ENCODE measurements at places on chromosomes 2 and 18. TPM values are rescaled to one million over a fixed set of nuclear protein-coding genes. Genes with fewer than 3 reads are reported as not detected.

The ARHGEF4 gene
- polyA plus RNA-seq: 40.6 TPM

The CABYR gene
- polyA plus RNA-seq: 6.9 TPM

The GREB1 gene
- polyA plus RNA-seq: 0.13 TPM

The ANKRD30B gene
- not detected for polyA plus RNA-seq

DNA sequence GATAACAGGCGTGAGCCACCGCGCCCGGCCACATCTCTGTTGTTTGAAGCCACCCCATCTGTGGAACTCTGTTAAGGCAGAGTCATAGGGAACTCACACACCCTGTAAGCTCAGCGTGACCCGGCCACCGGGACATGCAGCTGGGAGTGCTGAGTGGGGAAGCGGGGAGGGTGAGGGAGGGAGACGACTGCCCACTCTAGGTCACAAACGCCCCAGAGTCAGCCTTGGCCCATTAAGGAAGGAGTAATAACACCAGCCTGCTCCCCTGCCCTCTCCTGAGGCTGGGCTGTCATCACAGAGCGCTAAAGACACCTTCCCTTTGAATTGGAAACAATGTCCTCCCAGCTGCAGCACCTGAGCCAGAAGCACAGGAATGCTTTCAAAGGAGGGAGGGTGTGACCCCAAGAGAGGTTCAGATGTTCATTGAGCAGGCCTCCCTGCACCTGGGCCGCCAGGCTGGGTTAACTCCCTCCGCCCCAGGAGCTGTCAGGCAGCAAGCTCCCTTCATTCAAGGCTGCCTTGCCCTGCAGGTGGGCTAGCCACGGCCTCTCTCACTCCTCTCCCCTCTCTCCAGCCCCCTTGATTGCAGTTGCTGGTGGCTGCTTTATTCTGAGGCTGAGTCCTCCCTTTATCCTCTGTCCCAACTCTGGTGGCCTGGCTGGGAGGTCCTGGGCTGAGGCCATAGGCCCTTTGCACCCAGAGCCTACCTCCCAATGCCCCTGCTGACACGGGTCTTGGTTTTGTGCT is 77.2 kb upstream of the HPCAL1 start:
- no peaks in the 10 kb centered on the region for H3K4me1 ChIP-seq
- no peaks in the 10 kb centered on the region for H3K36me3 ChIP-seq
- H3K27ac ChIP-seq: no peak overlapping the region
- peaks cover 19% of the 10 kb centered on the region for H3K27me3 ChIP-seq
- no peak overlapping the region for H3K4me3 ChIP-seq

DNA sequence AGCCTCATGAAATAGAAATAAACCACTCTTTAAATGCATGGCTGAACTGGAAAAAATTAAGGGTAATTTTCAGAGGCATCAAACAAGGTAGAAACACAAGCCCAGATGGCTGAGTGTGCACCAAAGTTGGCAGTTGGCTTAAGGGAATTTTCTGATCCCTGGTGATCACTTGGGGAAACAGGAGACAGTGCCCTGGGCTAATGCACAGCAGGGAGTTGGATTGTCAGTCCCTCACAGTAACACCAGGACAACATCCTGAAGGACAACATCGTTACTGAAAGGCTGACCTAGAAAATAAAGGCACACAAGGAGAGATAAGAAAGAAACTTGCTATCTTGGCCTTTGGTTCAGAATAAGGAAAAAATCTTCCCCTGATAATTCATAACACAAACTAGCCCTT is 417.0 kb downstream of the SLC4A3 start:
- H3K27ac ChIP-seq: no peak overlapping the region
- no peak overlapping the region for H3K4me3 ChIP-seq
- no peaks in the 10 kb centered on the region for H3K36me3 ChIP-seq
- H3K4me1 ChIP-seq: no peaks in the 10 kb centered on the region
- H3K27me3 ChIP-seq: no peaks in the 10 kb centered on the region
- DNase-seq: no peak

GRCh38 chr2:210593166-210593565 is 36.8 kb downstream of the CPS1 start:
- peaks cover 3% of the 10 kb centered on the region for H3K36me3 ChIP-seq
- H3K4me1 ChIP-seq: no peaks in the 10 kb centered on the region
- H3K4me3 ChIP-seq: no peak overlapping the region

DNA sequence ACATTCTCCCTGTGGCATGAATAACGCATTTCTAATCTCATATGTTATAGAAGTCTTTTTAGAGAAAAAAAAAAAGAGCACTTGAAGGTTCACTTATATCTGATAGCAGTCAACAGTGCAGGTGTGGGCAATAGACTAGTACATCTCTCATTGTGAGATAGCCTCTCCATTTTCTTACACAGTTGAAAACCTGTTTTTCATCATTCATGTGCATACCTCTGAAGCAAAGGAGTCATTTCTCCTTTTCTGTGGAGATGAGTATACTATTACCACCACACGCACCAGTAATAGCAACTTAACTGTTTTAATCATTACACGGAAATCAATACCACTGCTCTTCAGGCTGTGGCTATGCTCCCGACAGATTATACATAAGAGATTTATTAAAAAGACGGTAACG is 1653.3 kb upstream of the TMEFF2 start:
- H3K4me3 ChIP-seq: no peak overlapping the region
- no peaks in the 10 kb centered on the region for H3K36me3 ChIP-seq
- no peak overlapping the region for H3K27ac ChIP-seq
- no peaks in the 10 kb centered on the region for H3K4me1 ChIP-seq

GRCh38 chr2:192696857-192697256 is 502.1 kb upstream of the TMEFF2 start:
- H3K4me1 ChIP-seq: no peaks in the 10 kb centered on the region
- H3K4me3 ChIP-seq: no peak overlapping the region
- H3K27me3 ChIP-seq: no peaks in the 10 kb centered on the region
- H3K27ac ChIP-seq: no peak overlapping the region
- no peak for DNase-seq

DNA sequence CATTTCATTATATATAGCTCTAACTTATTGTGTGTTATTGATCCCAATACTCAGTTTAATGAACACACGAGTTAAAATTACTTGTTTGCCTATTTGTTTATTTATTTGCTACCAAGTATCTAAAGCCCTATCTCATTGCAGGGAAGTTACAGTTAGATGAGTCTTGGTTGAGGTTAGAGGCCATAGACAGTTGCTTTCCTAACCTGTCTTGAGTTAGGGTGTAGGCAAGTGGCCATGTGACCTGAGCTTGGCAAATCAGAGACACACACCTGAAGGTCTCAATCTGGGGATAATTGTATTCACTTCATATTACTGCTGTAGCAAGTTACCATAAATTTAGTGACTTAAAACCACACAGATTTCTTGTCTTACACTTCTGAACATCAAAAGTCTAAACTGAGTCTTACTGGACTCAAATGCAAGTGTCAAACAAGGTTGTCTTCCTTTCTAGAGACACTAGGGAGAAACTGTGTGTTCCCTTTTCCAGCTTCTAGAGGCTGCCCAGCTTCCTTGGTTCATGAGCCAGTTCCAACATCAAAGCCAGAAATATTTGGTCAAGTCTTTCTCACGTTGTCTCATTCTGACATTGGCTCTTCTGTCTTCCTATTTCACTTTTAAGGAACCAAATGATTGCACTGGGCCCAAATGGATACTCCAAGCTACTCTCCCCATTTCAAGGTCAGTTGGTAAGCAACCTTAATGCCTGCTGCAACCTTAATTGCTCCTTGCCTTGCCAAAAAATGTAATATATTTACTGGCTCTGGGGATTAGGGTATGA is 39.7 kb downstream of the COL3A1 start:
- no peaks in the 10 kb centered on the region for H3K4me1 ChIP-seq
- H3K27me3 ChIP-seq: no peaks in the 10 kb centered on the region
- H3K36me3 ChIP-seq: no peaks in the 10 kb centered on the region
- no peak for DNase-seq
- no peak overlapping the region for H3K27ac ChIP-seq

DNA sequence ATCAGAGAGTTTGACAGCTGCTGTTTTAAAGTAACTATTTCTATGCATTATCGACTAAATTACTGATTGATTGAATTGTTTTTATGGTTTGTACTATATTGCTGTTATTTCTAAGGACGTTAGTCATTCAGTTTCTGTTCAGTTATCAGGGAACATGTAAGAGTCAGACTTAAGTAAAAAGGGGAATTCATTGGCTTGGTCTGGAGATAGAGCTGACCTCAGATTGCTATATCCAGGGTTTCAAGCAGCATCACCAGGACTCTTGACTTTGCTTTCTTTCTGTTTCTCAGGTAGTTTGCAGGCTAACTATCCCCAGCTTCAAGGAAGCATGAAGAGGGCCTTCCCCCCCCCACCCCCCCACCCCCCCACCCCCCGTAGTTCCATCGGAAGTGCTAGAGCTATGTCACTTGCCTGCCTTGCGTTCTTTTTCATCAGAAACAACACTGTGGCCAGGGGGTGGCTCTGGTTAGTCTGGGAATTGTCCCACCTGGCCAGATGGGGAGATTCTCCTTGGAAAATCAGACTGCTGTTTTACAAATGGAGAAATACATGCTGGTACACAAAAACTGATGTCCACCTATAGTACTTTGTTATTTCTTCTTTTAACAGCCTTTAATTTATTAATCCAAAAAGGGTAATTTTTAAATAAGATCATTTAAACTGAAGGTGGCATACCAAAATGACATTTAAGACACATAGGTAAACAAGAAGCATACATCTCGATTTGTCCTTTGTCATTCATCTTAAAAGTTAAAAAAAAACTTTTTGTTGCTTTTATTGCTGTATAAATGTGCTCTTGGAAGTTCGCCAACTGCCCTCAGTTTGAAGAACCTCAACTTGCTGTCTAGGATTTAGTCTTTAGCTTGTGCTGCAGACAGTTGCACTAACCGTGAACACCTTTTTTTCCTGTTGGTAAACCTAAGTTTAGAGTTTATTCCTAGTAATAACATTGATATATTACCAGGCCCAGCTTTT is 9.4 kb downstream of the SMAD4 start:
- no peak overlapping the region for H3K4me3 ChIP-seq
- H3K4me1 ChIP-seq: no peaks in the 10 kb centered on the region
- no peaks in the 10 kb centered on the region for H3K36me3 ChIP-seq
- DNase-seq: no peak
- H3K27ac ChIP-seq: no peak overlapping the region

Measured in keratinocyte (primary cell).